D341Med (cell line): ENCODE measurements at places on chromosomes 4 and X.
A peak's percentile ranks its signal among the peaks of the same experiment; 100 is the strongest.

DNA sequence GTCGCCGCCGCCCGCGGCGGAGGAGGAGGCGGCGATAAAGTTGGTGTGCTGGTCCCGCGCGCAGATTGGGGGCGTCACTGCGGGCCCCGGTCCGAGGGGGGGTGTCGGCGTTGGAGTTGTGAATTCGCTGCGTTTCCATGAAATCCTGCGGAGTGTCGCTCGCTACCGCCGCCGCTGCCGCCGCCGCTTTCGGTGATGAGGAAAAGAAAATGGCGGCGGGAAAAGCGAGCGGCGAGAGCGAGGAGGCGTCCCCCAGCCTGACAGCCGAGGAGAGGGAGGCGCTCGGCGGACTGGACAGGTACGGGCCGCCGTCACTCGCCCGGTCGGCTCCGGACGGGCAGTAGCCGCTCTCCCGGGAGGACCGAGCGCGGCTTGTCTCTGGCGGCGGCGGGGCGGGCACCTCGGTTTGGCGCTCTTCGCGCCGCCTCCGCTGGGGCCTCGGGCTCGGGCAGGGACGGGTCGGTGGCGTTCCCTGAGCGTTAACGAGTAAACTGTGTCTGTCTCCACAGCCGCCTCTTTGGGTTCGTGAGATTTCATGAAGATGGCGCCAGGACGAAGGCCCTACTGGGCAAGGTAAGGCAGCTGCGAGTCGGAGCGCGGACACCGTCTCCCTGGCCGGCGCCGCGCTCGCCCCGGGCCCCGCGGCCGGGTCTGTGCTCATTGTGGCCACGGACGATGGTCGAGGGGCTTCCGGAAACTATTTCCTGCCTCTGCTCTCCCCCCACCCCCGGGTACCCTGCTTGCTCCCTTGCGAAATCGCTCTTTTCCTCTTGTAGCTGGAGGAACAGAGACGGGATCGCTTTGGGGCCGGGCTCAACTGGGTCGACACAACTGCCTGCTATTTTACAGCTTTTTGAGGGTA is 658 bp downstream of the KDM6A start:
- DNase-seq: peak; percentile 49

DNA sequence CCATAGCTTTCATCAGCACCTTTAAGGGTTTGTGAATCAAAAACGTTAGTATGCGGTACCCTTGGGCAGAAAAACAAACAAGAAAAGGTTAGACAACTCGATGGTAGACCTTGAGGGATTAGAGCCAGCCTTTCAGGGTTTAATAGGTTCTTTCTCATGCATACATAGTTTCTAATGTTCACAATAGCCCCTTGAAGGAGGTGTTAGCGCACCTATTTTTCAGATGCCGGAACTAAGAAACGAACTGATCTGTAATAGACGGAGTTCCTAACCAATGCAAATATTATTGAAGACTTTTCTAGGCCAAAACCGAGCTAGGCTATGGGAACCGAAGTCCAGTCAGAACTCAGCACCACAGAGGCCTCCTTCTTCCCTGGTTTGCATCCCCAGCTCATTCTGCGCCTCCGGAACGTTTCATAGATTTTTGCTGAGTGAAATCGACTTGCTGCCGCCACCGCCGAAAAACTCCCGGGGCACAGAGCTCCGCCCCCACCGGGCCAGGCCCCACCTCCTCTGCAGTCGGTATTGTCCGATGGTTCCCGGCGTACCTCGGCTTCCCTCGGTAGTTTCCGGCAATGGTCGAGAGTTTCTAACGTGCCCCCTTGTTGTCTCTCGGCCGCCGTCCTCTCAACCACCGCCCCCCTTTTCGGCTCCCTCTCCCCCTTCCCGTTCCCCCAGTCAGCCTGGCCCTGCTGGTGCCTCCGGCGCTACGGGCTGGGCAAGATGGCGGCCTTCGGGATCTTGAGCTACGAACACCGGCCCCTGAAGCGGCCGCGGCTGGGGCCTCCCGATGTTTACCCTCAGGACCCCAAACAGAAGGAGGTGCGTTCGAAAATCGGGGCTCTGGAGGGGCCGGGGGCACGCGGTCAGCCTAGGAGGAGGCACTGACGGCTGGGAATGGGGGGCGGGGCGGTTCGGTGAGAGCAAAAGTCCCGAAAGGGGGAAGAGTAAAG is at the start of gene MED12:
Gene MED12, plus strand, starts transcription at position 565 of the 953 bp plus-strand sequence. Its CDS starts 159 bp downstream, at position 724.
- peak; percentile 89 for DNase-seq

GRCh38 chr4:47862297-47862696 is 24.4 kb upstream of the CORIN start:
- DNase-seq: no peak

DNA sequence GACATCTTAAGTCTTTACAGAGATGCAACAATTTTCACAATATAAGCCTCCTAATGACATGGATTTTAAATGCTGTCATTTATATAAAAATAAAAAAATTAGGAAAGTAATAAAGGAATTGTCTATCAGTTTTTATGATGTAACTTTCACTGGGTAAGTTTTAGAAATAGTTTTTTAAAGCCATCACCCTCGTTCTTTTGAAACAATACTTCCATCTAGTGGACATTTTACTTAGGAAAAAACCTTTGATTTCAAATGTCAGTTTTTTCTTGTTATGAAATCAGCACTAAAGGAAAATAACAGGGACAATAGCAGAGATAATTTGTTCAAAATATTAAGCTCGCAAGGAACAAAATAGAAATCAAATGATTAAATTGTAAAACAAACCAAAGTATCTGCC is 24.3 kb upstream of the NDNF start:
- no peak for DNase-seq

DNA sequence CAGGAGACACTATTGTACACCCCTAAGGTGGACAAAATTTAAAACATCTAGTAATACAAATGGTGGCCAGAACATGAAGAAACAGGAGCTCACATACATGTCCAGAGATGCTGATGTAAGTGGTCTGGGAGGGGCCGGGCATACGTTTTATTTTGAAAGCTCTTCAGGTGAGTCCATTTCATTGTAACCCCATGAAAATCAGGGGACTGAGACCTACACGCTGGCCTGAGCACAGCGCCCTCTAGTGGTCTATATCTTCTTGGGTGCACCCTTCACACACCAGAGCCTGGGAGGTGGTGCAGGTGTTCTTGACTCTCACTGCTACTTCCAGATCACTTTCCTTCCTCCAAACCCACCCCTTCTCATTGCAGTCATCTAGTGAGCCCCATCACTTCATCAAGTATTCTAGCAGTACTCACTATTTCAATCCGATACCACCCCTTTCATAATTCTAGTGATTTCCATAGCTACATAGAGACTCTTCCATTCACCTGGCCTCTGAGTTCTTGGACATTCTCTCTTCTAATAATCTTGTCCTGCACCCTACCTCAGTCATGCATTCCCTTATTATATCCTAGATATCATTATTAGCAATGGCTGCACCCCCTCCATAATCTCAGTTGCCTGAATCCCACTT is 4.3 kb upstream of the TLR6 start:
- DNase-seq: peak; percentile 63

- no peak for DNase-seq
Measured at GRCh38 chr4:88009871-88010270, 2.4 kb downstream of the PKD2 start.
